Fibroblast of skin of scalp (primary cell): ENCODE measurements at places on chromosomes 5 and 9.

DNA sequence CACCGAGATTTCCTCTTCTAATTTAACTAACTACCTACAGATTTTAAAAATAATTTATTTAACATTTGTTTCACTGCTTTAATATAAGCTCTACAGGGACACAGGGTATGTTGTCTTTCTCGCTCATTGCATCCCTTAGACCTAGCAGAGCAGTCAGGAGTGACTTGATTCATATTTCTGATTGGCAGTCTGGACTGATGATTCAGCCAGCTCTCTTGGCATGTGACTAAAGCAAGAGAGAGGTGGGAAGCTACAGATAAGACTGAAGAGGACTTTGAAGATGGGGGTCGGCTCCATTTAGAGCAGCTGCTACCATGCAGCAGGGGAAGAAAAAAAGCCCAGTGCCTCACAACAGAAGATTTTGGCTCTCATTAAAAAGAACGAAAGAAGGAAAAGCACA is 173.4 kb upstream of the STK32A start:
- no peak for DNase-seq

- DNase-seq: peak; percentile 27
Observed at GRCh38 chr9:84670138-84671041, 861 bp downstream of the NTRK2 start.

DNA sequence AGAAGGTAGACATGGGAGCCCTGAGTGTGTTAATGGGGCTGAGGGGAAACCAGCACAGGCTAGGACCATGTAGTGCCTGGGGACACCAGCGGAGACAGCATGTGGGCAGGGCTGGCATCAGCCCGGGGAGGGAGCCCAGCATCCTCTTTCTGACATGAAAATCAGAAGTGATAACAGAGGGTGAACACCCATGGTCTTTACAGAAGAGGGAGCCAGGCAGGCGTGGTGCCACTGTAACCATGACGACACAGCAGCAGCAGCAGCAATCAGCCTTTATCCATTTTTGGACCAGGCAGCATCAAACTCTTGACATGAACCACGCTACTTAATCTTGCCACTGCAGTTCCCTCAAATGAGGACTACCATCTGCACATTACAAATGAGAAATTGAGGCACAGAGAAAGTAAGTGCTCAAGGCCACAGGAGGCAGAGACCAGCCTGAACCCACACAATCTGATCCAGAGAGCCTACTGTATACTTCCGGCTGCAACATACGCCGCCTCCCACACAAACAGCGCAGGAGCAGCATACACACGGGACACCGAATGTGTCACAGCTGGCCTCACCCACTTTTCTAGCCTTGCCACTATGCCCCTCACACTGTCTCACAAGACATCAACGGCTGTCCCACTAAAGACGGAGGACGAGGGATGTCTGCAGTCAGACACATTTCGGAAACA is 23.8 kb downstream of the CAMSAP1 start:
- DNase-seq: no peak

DNA sequence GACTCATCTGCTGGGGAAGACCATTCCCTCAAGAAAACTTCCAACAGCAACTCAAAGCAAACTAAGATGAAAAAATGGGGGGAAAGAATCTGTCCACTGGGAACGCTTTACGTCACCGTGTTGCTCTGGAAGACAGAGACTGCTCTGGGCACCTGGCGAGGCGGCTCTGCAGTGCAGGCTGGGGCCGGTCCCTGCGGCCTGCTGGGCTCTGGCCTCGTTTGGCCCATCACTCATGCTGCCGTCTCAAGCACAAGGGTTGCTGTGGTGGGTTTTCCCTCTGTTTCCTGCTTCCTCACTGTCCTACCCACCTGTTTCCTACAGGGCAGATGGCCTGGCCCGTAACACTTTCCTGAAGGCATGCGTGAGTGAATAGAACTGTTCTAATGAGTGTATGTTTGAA is 92.9 kb upstream of the OTULINL start:
- DNase-seq: no peak

DNA sequence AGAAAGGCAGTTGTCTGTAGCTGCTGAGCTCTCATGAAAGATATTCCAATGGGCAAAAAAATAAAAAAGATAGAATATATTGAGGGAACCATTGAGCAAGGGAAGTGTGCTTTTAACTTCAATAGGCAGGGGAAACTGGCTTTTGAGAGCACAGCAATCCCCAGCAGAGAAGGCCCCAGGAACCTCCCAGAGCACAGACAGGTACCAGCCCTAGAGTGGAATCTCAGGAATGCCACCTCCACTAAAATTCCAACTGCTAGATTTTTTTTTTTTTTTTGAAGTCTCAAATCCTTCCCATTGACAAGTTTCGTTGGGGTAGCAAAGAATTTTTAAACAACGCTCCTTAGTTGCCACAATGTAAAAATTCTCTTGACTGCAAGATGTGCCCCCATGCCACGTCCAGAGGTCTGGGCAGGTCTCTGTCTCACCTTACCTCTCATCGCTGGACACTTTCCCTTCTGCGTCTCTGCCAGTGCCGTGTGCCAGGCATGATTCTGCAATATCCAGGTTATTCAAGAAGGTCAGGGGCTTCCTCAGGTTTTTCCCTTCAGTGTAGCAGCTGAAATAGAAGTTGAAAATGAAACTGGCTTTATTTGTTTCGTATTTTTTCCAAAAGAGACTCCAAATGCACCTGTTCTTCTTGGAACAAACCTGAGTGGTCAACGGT is 64.2 kb upstream of the IRX1 start:
- no peak for DNase-seq

DNA sequence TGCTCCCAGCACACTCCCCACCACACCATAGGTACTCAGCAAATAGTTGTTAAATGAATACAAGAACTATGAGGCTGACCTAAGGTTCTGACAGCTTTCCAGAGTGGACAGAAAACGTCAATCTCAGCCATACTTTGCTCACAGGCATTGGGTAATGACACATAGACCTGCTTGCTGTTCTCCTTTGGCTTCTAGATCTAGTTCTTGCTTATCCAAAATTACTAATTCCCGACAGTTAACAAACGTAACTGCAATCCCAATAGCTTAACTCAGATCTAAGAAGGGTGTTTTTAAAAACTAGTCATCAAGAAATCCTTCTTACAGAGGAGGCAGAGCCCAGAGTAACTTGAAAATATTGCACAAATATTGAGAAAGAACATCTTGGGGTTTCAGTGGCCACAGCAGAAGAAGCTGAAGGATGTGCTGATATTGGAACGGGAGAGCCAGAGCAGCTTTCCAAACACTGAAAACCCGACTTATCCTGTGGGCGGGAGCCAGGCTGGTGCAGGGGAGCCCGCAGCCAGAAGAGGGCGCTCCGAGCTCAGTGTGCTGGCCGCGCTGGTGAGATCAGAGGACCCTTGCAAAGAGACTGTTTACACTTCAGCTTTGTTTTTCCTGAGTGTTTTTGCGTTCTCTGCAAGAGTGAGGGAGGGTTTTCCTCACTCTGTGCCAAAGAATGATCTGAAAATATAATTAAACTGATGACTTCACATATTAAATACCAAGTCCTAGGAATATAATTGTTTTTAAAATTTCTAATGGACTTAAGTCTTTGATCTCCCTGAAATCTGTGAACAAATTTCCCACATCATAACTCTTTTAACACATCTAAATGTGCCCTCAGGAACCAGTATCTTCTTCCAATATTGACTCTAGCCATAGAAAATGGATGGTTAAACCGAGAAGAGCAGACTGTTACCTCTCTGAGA is 30.3 kb downstream of the FGF1 start:
- peak; percentile 74 for DNase-seq

DNA sequence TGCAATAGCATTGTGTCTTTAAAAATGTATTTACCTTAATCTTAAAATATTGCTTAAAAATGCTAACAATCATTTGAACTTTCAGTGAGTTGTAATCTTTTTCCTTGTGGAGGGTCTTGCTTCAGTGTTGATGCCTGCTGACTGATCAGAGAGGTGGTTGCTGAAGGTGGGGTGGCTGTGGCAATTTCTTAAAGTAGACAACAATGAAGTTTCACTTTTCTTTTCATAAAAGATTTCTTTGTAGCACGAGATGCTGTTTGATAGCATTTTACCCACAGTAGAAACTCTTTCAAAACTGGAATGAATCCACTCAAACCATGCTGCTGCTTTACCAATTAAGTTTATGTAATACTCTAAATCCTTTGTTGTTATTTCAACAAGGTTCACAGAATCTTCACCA is 50.8 kb downstream of the NR3C1 start:
- DNase-seq: no peak

GRCh38 chr5:55278778-55279177 is 28.7 kb downstream of the DHX29 start:
- peak; percentile 58 for DNase-seq

DNA sequence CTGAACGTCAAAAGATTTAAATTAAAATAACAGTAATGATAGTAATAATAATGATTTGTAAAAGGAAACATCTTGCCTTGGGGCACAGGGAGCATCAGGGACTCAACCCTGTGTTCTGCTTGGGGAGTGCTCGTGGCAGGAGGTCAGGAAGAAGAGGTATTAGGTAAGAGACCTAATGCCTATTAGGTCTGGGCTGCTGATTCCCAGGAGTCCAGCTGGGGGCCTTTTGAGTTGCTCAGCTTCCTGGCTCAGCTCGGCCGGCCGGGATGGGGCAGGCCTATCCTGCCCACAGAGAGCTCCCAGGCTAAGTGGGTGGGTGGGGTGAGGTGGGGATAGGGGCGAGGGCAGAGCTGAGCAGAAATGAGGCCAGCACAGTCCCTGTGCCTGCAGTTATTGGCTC is 17.5 kb downstream of the LMX1B start:
- no peak for DNase-seq

DNA sequence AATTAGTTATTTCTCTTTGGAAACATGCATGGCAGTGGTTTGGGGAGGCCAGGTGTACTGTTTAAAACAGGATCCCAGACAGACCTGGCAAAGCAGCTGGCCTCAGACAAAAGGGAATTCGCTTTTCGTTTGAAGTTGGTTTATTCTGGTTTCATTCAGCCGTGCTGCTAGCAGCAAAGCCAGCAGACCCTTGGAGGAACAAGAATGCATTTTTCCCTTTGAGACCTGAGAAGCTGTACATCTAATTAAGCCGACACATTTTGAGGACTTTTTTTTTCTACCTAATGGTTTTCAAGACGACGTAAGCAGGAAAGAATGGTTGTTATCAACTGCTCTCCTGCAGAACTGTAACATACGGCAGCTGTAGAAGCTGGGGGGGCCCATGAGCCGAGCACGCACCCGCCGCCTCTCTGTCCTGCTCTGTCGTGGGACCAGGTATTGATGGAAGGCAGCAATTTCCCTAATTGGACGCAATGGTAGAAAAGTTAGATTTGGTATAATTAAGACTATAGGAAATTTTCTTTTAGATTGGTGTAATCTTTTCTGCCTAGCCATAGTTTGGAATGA is 13.6 kb downstream of the PLEKHG4B start:
- DNase-seq: no peak

DNA sequence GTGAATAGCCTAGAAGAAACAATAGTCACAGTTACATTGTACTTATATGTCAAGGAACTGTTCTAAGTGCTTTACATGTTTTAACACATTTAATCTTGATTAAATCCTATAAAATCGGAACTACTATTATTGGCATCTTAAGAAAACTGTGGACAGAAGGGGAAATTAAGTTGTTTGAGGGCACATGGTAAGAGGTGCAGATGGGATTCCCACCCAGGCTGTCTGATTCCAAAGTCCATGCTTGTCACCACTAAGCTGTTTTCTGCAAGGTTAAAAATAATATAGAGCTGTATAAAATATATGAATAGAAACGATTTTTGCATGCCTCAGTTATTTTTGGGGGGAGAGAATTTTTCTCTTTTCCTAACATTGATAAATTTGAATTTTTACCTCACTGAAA is 194.6 kb upstream of the KLF9 start:
- no peak for DNase-seq

DNA sequence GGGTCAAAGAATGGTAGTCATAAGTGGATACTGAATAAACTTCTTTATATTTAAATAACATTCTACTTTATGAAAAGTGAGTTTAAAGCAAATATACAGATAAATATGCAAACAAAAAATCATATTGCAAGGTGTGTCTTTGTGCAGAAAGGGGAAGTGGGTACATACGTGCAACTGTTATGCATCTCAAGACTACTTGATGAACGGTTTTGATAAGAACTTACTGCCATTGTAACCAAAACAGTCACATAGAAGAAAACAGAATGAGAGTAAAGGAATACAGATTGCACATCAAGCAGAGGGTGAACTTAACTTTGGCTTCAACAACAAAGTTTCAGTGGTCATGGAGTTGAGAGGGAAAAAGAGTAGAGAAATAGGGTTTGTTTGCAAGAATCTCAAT is 9.9 kb downstream of the CAMK4 start:
- DNase-seq: no peak

GRCh38 chr9:127899128-127899943 is at the start of gene ST6GALNAC6:
ST6GALNAC6 (minus strand) TSS chr9:127899603; CDS start chr9:127897981, 1,622 bp downstream.
- DNase-seq: peak; percentile 80

DNA sequence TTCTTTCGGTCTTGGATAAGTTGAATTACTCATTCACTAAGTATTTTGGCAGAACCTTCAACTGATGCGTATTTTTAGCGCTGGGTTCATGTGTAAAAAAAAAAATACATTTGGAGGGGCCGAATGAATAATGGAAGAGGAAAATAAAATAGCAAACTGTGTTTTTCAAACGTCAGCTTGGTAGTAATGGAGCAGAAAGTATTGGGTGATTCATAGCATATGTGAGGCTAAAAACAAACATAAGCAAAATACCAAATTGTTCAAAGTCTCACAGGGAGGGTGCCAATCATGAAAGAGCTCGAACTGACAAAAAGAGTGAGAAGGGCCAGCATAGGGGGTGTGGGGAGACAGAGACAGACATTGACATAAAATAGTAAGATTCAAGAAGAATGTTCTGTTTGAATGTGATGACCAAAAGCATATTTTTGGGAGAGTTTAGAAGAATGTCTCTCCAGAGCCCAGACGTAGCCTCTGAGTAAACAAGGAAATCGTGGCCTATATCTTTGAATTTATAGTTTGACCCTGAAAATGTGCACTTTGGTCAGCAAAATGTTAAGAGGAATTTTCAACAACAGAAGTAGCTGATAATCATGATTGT is 174.9 kb upstream of the HMHB1 start:
- DNase-seq: peak; percentile 78

DNA sequence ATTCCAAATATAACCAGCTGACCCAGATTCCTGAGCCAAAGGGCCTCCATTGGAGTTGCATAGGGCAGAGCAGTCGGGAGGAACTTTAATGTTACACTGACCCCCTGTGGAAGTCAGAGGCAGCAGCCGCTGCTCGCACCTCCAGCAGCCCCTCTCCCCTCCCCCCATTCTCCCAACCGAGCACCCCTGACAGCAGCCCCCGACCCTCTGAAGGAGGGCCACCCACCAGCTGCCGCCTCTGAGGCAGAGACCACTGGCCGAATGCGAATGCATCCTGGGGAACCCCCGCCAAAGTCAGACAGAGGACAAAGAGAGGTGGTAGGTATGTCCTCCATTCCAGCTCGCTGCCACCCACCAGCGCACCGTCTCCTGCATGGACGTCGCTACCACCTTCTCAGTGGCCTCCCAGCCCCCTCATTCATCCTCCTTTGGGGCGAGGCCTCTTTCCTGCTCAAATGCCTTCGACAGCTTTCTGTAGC is 231.0 kb downstream of the CDK5RAP2 start:
- peak; percentile 62 for DNase-seq
